Stimulated activated CD8-positive, alpha-beta memory T cell treated with anti-CD3 and anti-CD28 coated beads, Interleukin-4, amount 100 ng/mL, for 1 hour (primary cell): ENCODE measurements at places on chromosomes 6 and 20.

DNA sequence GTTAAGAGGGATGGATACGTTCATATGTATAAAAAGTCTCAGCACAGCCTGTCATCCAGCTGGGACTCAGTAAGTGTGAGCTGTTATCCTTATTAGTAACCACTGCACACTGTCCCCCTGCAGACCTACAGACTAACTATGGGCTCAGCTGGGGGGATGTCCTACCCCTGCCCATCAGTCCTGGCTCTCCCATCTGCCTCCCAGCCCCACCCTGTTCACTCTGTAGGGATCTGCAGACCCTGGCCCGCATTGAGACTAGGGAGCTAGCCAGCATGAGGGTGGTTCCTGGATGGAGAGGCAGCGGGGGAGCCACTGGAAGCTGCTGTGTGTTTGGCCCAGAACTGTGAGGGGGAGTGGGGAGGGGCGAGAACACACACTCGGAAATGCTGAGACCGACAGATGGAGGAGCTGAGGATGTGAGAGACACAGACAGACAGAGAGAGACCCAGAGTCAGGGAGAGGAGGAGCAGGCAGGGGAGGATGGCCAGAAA, 17.1 kb downstream of the XKR7 start:
- no peak for DNase-seq

DNA sequence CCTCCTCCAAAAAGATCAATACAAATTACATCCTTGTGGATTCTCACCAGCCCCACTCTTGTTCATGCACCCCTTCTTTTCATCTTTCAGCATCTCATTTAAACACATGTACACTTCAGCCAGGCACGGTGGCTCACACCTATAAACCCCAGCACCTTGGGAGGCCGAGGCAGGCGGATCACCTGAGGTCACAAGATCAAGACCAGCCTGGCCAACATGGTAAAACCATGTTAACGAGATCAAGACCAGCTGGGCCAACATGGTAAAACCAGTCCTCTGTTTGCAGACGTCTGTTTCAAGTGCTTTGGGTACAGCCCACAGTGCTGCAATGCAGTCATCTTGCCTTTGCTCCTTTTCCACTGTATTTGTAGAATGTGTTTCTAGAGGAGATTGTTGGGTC, 45.3 kb downstream of the ZMYND8 start:
- DNase-seq = no peak

DNA sequence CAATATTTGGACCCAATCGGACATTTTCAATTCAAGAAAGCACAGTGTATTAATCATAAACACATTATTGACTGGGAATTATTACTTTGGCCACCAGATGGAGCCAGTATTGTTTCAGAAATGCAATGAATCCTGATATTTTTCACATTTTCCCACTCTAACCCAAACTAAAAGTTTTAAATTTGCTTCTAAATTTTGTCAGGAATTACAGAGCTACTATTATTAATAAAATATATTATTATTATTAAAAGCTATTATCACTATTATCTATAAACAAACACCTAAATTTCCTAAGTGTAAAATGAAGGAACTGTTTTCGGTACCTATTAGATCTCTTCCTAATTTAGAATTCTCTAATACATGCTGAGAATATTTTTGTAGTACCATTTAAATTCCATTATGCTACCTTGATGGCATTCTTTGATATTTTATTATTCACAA, 245.3 kb downstream of the OGFRL1 start:
- DNase-seq = no peak

GRCh38 chr6:141134723-141135122, 998.0 kb upstream of the GJE1 start:
- DNase-seq = no peak

DNA sequence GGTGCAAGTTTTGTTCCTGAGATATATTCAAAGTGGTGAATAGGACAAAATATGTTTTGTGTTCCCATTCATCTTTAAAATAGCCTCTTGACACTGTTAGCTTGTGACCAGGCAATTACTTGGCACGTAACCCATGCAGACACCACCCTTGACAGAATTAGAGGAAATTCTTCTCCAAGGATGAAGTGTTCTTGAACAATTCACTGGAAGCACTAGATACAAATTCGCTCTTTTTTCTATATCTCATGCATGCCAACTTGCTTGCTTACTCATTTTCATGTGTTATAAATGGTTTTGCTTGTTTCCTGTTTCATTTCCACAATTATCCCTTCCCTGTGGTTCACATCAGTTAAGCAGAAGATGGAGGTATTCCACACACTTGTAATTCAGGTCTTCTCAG, 105.2 kb upstream of the MAN1A1 start:
- DNase-seq = no peak

DNA sequence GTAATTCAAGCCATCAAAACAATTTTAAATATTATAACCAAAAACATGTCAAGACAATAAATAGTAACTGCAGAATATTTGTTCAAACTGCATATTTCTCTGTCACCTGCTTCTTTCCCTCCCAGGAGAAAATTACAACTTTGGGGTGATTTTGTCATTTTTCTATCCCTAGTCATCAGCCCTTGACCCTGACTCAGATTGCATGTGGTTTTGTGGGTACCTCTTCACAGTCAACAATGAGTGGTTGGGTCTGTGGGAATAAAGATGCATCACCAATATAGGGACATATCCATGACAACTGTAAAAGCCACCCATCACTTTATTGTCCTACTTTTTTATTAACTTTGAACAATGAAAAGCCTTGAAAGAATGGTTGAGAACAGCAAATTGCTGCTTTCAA, 7.3 kb downstream of the COL10A1 start:
- DNase-seq = no peak

- DNase-seq = no peak
Measured at GRCh38 chr6:6105472-6106036, 98.8 kb upstream of the NRN1 start.

- no peak for DNase-seq
Measured at GRCh38 chr6:139422105-139423036, 47.9 kb upstream of the CITED2 start.

- DNase-seq = no peak
Measured at GRCh38 chr6:136640132-136640915, 90.1 kb upstream of the MAP7 start.

- DNase-seq = no peak
Measured at GRCh38 chr6:158370805-158371204, 58.5 kb downstream of the TULP4 start.

- no peak for DNase-seq
Measured at GRCh38 chr6:81373414-81373813, 379.1 kb downstream of the TENT5A start.

GRCh38 chr6:586553-586952, 70.3 kb downstream of the HUS1B start:
- no peak for DNase-seq

- no peak for DNase-seq
Measured at GRCh38 chr6:114432400-114432799, 89.6 kb upstream of the HS3ST5 start.

- DNase-seq = no peak
Measured at GRCh38 chr6:124873066-124873410, 89.2 kb upstream of the RNF217 start.

DNA sequence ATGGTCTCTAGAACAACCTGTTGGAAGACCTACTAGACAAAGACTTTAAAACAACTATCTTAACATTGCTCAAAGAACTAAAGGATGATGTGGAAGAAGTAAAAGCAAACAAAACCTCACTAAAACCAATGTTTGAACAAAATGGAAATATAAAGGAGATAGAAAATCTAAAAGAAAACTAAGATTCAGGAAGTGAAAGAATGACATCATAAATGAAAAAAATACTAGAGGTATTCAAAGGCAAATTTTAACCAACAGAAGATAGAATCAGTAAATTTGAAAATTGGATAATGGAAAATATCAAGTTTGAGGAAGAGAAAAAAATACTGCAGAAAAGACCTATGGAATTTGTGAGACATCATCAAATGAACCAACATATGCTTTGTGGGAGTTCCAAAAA, 914.1 kb upstream of the GJE1 start:
- no peak for DNase-seq

- no peak for DNase-seq
Measured at GRCh38 chr6:156280065-156280464, 497.1 kb upstream of the ARID1B start.

DNA sequence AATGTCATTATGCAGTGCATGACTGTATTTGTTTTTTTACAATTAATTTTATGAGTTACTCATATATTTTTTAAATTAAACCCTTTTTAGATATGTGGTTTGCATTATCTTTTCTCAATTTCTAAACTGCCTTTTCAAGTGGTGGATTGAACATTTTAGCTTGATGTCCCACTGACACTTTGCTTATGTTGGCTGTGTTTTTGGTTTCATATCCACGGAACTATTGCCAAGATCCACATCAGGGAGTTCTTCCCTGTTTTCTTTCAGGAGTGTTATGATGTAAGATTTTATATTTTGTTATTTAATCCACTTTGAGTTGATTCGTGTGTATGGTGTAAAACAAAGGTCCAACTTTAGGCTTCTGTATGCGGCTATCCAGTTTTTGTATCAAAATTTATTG, 1144.9 kb upstream of the EYS start:
- DNase-seq = no peak

DNA sequence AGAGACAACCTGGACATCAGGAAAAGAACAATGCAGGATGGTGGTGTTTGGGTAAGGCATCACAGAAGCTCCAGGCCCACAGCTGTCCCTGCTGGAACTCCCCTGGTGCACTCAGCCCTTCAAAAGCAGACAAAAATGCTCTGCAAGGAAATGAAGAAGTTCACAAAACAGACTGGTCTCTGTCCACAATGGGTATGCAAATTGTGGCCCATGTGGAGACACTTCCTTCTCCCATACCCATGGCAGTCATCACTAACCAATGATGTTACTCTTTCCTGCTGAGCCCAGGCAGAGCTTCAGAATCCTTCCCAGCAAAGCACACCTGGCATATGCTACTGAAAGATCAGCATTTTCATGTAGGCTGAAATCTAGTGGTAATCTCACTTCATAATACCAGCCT, 42.6 kb upstream of the PXDC1 start:
- no peak for DNase-seq

DNA sequence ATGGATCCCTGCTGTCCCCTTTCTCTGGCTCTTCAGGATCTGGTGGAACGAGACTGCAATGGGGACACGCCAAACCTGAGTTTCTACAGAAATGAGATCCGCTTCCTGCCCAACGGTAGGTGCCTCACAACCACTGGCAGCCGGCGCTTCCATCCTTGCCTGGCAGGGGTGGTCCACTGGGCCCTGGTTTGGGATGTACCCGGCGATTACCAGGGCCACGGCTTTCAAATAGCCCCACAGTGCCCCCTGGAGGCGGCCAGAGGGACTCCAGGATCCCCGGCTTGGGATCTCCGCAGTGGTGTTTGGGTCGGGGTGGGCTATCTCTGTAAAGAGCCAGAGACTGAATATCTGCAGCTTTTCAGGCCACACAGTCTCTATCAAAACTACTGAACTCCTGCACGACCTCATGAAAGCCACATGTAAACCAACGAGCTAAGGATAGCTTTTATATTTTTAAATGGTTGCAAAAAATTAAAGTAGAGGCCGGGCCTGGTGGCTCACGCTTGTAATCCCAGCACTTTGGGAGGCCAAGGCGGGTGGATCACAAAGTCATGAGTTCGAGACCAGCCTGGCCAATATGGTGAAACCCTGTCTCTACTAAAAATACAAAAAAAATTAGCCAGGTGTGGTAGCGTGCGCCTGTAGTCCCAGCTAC, 3.7 kb downstream of the OGFR start:
- peak; percentile 52 for DNase-seq

GRCh38 chr6:52643158-52643557, 27.8 kb upstream of the TMEM14A start:
- no peak for DNase-seq

DNA sequence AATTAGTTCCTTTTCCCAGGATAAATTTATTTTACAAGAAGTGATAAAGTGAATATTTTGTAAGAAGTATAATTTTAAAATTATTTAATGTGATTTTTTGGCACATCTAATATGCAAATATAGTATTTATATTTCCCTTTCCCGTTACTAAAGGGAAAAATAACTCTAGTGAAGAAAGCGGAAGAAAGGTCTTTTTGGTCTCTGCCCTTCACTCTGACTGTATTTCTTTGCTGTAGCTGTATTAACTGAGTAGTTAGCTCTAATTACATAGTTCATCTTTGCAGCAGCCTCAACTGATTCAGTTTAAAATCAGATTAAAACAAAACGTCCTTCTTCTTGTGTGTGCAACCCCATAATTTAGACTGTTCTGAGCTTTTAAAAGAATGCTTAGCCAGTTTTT, 57.4 kb upstream of the RNF144B start:
- DNase-seq = no peak

GRCh38 chr6:163438298-163438939, 23.9 kb downstream of the QKI start:
- DNase-seq = no peak

GRCh38 chr20:17138237-17138636, 88.6 kb upstream of the PCSK2 start:
- DNase-seq = no peak

GRCh38 chr6:48628316-48628715, 517.3 kb upstream of the PTCHD4 start:
- no peak for DNase-seq

- no peak for DNase-seq
Measured at GRCh38 chr20:1177680-1178079, 7.1 kb downstream of the TMEM74B start.
